ENCODE measurements at places on chromosomes 7 and 10.

DNA sequence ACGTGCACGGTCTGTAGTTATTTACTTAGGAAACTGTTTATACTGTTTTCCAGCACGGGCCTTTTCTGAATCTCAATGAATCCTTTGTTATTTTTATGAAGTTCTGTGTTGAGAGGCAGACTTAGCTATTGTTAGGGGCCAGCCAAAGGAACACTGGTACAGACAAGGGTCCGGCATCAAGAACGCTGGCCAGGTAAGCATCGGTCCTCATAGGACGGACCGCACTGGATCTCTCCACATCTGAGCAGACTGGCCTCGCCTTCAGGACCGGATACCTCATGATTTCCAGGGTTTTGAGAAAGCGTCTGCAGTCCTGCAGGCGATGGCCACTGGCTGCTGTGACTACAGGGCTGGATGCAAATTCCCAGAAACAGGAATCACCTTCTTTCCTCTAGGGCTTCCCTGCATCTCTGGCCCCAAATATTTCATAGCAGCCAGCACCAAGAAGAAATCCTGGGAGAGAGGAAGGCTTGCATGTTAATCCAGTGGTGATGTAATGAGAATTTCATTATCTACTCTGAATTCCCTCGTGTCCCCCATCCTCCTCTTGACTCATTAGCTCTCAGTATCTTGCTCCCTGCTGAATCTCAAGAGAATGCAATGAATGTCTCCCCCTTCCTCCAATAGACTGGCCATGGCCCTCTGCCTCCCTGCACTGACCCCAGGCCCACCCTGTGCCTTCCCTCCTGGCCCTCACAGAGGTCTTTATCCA, 325.4 kb upstream of the NPVF start:
- no peak for DNase-seq

DNA sequence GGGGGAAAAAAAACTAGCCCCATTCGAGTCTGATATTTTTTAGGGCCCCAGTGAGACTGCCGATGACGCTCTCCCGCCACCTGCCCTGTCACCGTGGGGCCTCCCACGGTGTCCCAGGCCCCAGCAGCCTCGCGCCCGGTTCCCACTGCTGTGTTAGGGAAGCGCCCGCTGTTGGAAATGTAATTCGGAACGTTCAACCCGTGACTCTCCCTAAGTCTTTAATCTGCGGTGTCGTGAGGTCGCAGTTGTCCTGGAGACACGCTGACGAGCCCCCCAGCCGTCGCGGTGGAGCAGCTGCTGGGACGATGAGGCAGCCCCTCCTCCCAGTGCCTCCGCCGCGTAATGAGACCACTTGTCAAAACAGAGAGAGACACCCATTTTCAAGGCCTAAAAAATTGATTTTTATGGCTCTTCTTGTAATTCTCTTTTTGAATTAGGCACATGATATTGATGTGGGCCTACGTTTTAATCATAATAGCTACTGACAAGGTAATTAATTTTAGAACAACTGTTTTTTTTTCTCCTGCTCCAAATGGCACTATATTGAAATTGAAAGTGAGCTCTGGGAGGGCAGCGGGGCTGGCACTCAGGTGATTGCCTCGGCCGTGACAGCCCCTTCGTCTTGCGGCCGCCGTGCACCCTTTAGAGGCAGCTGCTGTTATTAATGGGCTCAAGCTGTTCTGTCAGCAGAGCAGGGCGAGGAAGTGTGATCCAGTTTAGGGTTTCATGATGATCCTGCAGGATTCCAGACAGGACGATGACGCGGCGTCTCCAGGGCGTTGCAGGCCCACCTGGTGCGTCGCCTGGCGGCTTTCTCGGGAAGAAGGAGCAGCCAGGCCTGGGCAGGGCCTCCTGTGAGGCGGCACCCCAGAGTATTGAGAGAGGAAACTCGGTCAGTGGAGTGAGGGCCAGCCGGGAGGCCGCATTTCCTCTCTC, 63.3 kb downstream of the NKX6-2 start:
- no peak for DNase-seq

- no peak for DNase-seq
Measured at GRCh38 chr10:71970331-71970730, 6.1 kb downstream of the CHST3 start.

GRCh38 chr7:46534664-46535588, 613.9 kb upstream of the IGFBP3 start:
- no peak for DNase-seq

DNA sequence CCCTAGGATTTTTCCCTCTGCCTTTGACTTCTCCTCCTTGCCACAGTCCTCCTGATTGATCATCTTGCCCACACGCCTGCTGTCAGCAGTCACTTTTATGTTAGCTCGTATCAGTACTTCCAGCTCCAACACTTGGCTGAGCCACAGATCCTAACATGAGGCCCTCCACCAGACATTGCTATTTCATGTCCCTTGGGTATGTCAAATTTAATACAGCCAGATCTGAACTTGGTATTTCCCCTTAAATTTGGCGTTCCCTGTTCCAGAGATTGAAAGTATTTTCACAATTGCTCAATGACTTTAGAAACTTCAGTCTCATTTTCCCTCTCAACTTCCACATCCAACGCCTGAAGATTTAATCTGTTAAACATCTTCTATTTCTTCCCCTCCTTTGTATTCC, 140.4 kb downstream of the RNLS start:
- no peak for DNase-seq

GRCh38 chr10:4004990-4005389, 220.0 kb upstream of the KLF6 start:
- DNase-seq, result no peak

GRCh38 chr7:94643771-94644545, 12.0 kb downstream of the SGCE start:
- no peak for DNase-seq

- no peak for DNase-seq
Measured at GRCh38 chr7:140640060-140640637, 464 bp downstream of the DENND2A start.

- DNase-seq, result no peak
Measured at GRCh38 chr7:25319707-25320106, 91.4 kb upstream of the NPVF start.

GRCh38 chr10:118767297-118768040, 12.7 kb upstream of the CACUL1 start:
- no peak for DNase-seq

- no peak for DNase-seq
Measured at GRCh38 chr10:93573051-93573909, 6.8 kb downstream of the FFAR4 start.

DNA sequence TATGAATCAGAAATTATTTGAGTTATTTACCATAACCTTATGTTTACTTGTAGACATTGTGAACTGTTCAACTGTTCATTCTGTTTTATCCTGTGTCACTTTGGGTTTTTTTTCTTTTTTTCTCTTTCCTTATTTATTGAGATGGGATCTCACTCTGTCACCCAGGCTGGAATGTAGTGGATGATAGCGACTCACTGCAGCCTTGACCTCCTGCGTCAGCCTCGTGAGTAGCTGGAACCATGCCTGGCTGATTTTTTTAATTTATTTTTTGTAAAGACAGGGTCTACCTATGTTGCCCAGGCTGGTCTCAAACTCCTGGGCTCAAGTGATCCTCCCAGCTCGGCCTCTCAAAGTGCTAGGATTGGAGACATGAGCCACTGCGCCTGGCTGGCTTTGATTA, 97.1 kb downstream of the CSTF2T start:
- no peak for DNase-seq

GRCh38 chr10:72462261-72462660, 107.5 kb upstream of the DNAJB12 start:
- no peak for DNase-seq

- no peak for DNase-seq
Measured at GRCh38 chr10:7480742-7481367, 70.0 kb upstream of the SFMBT2 start.

GRCh38 chr7:127619681-127620405, 1.9 kb upstream of the PAX4 start:
- DNase-seq, result no peak

- no peak for DNase-seq
Measured at GRCh38 chr7:151087245-151088018, 1.2 kb downstream of the AGAP3 start.

- DNase-seq, result no peak
Measured at GRCh38 chr7:118764221-118764620, 539.7 kb downstream of the ANKRD7 start.

GRCh38 chr10:124200011-124200410, 106.6 kb upstream of the CHST15 start:
- DNase-seq, result no peak

DNA sequence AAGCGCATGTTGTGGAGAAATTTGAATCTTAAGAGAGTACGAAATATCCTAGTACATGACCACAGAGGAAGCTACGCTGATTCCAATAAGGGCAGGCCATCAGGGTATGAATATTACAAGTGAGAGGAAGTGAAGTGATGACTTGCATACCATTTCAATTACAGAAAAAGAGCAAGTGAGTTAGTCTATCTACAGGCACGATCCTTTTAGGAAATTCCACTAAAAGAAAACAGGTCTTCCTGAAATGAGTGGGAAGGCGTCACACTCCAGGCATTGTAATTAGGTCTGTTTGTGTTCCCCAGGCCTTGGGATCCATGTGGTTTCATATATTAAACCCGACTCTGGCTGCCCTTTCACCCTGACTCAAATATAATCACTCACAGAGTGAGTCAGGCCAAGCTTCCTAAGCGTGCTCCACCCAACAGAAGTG, 152.5 kb downstream of the SEMA3A start:
- no peak for DNase-seq

- DNase-seq, result no peak
Measured at GRCh38 chr10:47257396-47258120, 42.4 kb upstream of the GDF10 start.

DNA sequence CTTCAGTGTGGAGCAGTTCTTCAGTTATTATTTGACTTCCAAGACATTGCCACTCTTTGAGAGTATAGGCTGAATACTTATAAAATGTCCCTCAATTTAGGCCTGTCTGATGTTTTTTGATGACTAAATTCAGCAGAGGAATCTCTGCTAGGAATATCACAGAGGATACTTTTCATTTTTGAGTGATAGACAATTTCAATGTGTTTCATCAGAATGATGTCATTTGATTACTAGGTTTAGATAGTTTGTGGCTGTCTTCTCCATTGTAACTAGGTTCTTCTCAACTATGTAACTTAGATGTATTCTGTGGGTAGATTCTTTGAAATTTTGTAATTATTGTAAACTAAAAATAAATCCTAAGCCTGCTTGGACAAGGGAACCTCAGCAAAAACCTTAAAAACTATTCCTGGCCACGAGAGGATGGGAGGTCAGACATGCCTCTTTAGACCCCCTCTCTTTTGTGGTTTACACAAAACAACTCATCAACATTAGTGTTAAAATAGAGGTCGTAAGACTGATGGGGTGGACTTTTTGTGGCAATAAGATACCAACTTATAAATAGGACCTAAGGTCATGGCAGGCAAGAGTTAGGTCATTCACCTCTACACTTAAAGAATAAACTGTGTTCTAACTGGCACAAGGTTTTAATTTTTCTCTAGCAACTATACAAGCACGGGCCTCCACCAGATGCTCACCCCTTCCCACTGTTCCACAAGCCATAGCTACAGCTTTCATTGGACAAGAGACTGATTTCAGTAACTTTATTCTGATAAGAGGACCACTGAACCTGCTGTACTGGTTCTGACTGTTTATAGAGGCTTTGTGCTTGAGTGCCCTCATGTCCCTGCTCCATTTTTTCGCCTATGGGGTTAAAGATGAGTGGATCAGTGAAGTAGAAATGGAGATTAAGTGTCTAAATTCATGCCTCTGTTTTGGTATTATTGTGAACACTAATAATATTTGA, 33.7 kb downstream of the CYP2C8 start:
- DNase-seq, result no peak

DNA sequence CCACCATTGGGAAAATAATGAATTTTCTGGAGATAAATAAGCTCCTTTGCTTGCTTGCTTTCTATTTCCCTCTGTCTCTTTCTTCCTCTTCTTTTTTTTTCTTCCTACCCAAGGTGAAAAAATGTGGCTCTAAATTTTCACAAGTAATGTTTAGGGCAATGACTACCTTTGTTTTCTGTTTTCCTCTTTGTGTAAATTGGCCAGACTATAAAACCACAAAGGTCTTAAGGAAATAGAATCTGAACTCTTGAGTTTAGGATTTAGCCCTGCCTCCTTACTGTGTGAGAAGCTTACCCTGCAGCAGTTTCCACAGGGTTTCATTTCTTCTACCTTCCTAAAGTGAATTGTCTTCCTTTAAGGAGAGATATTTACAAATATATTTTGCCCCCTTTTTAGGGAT, 330.4 kb downstream of the ARL4A start:
- no peak for DNase-seq

GRCh38 chr10:5833814-5834213, 20.6 kb upstream of the GDI2 start:
- DNase-seq, result no peak

- no peak for DNase-seq
Measured at GRCh38 chr10:131431978-131432690, 120.6 kb upstream of the TCERG1L start.

GRCh38 chr7:1096156-1097119, 8.5 kb downstream of the GPER1 start:
- no peak for DNase-seq

GRCh38 chr10:113335592-113335991, 217.3 kb upstream of the HABP2 start:
- DNase-seq, result no peak

DNA sequence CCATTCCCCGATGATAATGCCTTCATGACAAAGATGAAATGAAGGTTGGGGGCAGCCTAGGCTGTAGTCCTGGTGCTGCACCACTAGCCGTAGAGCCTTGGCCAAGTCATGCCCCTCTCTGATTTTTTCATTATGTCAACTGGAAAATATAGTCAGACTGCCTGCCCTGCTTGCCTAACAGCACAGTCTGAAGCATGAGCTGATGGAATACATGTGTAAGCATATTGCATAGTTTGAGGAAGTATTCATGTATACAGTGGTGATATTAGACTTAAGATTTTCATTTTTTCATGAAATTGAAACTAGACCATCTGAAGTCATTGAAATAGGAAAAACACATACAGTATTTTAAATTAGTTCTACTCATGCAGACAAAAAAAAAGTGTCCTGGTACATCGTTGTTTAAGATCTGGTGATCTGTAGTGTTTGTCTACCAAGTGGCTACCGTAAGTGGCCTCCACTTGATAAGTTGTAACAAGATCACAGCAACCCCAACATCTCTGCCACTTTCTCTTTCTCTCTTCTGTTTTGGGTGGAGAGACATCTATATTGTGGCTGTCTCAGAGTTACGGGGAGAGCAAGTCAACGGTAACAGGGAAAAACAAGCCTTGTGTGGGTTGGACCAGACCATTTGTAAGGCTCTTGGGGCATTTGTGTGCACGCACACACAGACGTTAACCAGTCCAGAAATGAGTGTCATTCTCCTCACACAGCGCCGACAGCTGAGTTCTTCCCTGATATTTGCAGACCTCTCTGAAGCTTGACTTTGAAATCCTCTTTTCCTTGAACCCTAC, 716.6 kb upstream of the GALNT17 start:
- DNase-seq, result no peak

- no peak for DNase-seq
Measured at GRCh38 chr7:1611708-1612241, 41.9 kb upstream of the PSMG3 start.

- no peak for DNase-seq
Measured at GRCh38 chr7:17668122-17668521, 272.2 kb downstream of the SNX13 start.

DNA sequence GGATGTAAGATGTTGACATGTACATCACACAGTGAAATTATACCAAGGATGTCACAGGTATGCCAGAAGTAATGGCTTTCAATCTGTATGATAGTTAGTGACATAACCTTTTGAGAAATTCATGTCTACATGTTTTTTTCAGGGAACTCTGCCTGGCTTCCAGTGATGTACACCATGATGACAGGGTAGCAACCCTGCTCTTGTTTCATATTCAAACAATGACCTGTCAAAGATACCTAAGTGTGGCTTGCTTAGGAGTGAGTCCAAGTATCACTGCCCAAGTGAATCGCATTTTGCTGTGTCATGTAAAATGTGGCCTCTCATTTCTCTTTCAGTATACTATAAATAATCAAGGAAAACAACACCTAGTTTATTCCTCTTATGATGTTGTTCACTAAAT, 205.8 kb upstream of the DKK1 start:
- no peak for DNase-seq
